ENCODE measurements at places on chromosomes 5 and 9. TPM values are rescaled to one million over a fixed set of nuclear protein-coding genes. Genes with fewer than 3 reads are reported as not detected.

The OXCT1 gene
- total RNA-seq = 47.1 TPM

The ALDOB gene
- total RNA-seq = not detected

DNA sequence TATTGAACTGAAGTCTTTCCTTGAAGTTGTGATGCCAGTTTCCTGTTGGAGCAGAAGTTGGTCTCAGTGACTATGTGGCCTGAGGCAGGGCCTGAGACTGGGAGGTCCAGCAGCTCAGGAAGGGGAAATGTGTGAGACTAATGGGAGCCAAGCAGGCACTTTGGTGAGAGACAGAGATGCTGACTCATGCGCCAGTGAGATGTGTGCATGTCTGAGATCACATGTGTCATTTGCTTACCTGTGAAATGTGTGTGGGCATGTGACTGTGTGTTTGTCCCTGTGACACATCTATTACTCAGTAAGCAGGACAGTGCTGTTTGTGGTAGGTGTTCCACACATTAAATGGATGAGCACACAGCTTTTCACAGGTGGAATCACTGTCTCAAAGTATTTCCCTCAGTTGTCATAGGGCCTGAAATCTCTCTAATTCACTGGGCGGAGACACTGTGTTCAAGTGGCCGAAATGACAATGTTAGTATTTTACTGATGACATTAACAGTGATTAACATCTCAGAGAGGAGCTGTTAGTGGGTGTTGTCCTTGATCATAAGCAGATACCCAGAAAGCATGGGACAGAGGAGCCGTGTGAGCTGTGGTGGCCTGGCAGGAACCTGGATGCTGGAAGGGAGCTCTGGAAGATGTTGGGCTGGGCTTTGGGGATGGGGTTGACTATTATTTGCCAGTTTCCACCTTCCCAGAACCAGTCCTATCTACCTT lies 7.4 kb downstream of the NPR2 start:
- H3K4me3 ChIP-seq = no peak overlapping the region
- H3K27me3 ChIP-seq = no peaks in the 10 kb centered on the region
- peak overlapping the region; percentile 50 for H3K27ac ChIP-seq
- peak; percentile 68 for DNase-seq

DNA sequence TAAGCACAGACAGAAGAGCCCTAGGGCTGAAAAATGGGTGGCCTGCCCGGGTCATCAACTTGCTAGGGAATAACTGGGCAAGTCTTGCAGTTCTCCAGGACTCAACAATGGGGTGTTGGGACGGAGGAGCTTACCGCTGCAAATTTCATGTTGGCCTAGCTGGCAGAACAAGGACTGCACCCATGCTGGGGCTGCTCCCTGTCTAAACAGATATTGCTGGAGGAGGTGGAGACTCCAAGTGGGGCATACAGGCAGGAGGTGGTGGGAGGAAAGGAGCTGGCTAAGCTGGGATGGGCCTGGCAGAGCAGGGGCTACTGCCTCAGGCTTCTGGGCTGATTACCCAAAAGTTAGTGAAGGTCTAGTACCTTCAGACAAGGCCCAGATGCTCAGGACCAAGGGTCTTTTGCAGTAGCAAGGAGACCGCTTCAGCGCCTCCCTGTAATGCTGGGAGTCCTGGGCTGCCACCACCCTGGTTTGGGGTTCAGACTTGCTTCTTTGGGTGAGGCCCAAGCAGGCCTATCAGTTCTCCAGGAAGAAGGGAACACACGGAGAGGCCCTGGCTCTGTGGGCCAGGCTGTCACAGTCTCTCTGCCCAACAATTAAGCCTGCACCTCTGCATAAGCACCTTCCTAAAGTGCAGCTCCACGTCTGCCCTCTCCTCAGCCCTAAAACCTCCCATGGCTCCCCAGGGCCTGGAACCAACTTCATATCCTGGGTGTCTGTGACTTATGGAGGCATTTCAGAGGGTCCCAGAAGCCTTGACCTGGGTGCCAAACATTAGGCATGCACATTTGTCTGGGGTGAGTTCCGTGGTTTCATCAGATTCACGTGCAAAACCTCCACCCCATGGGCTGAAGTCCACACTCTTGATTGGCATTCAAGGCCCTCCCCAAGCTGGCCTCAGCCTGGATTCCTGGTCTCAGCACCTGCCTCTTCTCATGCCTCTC lies 24.2 kb upstream of the KIF12 start:
- peaks cover 46% of the 10 kb centered on the region for H3K27me3 ChIP-seq
- peaks cover 6% of the 10 kb centered on the region for H3K36me3 ChIP-seq
- H3K4me3 ChIP-seq = no peak overlapping the region
- no peak for DNase-seq

The CMYA5 gene
- total RNA-seq = 0.61 TPM

- peaks cover 24% of the 10 kb centered on the region for H3K27me3 ChIP-seq
- no peak overlapping the region for H3K27ac ChIP-seq
- H3K36me3 ChIP-seq = no peaks in the 10 kb centered on the region
- no peaks in the 10 kb centered on the region for H3K4me1 ChIP-seq
Observed at GRCh38 chr9:134961331-134962064, 43.8 kb upstream of the FCN1 start.

- no peak for DNase-seq
- no peaks in the 10 kb centered on the region for H3K36me3 ChIP-seq
- H3K27ac ChIP-seq = no peak overlapping the region
Observed at GRCh38 chr5:167822241-167822640, 469.2 kb upstream of the WWC1 start.

GRCh38 chr5:152270096-152270495 lies 135.0 kb downstream of the NMUR2 start:
- no peaks in the 10 kb centered on the region for H3K36me3 ChIP-seq
- H3K4me3 ChIP-seq = no peak overlapping the region
- H3K4me1 ChIP-seq = peaks cover 6% of the 10 kb centered on the region

DNA sequence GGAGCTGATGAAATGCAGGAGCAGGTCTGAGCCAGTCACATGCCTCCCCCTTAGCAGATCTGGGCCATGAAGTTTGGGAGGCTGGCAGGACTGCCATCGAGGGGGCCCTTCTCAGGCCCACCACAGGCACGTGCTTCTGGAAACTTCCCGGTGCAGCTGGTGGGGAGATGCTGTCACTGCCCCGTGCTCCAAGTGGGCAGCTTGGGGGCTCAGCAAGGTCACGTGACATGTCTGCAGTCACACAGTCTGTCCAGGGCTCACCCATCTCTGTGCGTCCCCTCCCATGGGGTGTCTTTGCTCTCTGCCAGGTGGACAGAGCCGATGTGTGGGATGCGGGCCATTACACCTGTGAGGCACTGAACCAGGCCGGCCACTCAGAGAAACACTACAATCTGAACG lies 79.4 kb upstream of the ASS1 start:
- H3K27me3 ChIP-seq = peaks cover 21% of the 10 kb centered on the region
- no peaks in the 10 kb centered on the region for H3K36me3 ChIP-seq
- H3K4me1 ChIP-seq = peaks cover 12% of the 10 kb centered on the region
- DNase-seq = no peak
- no peak overlapping the region for H3K4me3 ChIP-seq

GRCh38 chr9:112009656-112010055 lies 113.0 kb downstream of the UGCG start:
- H3K4me3 ChIP-seq = no peak overlapping the region
- H3K27ac ChIP-seq = peak overlapping the region; percentile 47

GRCh38 chr5:136984772-136985446 lies 514.2 kb downstream of the SPOCK1 start:
- DNase-seq = no peak
- no peaks in the 10 kb centered on the region for H3K4me1 ChIP-seq
- H3K36me3 ChIP-seq = peaks cover 12% of the 10 kb centered on the region
- H3K27me3 ChIP-seq = no peaks in the 10 kb centered on the region
- H3K4me3 ChIP-seq = no peak overlapping the region

DNA sequence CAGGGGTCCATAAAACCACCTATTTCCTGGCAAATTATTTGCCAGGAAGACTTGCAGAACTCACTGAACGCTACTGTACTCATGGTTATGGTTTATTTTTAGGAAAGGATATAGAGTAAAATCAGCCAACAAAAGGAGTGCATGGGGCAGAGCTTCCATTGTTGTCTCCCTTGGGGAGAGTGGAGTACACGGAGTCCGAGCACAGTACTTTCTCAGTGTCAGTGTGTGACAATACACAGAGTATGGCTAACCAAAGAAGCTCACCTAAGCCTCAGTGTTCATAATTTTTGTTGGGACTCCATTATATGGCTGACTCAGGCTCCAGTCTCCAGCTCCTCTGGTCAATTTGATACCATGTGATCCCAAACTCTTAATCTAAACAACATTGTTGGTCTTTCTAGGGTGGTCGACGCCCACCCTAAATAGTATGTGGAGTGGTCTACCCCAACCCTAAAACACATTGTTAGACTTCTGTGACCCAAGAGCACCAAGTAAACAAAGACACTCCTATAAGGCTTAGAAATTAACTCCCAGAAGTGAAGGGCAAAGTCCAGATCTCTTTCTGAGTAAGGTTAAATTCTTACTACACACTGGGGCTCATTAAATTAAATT lies 74.9 kb downstream of the SLC44A1 start:
- H3K4me3 ChIP-seq = no peak overlapping the region
- H3K27me3 ChIP-seq = no peaks in the 10 kb centered on the region
- peaks cover 15% of the 10 kb centered on the region for H3K36me3 ChIP-seq
- no peak for DNase-seq
- no peak overlapping the region for H3K27ac ChIP-seq
- H3K4me1 ChIP-seq = no peaks in the 10 kb centered on the region

The LCN15 gene
- total RNA-seq = not detected

GRCh38 chr5:43729846-43730478 lies 127.0 kb downstream of the NNT start:
- H3K36me3 ChIP-seq = no peaks in the 10 kb centered on the region
- DNase-seq = peak; percentile 46
- no peak overlapping the region for H3K27ac ChIP-seq
- H3K4me3 ChIP-seq = no peak overlapping the region

DNA sequence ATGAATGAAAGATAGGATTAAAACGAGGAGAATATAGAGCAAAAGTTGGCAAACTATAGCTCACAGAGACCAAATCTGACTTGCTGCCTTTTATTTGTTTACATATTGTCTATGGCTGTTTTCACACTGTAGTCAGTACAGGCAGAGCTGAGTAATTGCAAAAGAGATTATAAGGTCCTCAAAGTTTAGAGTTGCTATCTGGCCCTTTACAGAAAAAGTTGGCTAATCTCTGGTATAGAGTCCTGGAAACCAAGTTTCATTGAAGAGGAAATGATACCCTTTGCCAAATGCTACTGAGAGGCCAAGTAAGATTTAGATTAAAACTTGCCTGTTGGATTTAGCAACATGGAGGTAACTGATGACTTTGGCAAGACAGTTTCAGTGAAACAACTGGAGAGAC lies 36.0 kb downstream of the LYRM7 start:
- H3K4me1 ChIP-seq = no peaks in the 10 kb centered on the region
- no peaks in the 10 kb centered on the region for H3K27me3 ChIP-seq
- H3K36me3 ChIP-seq = no peaks in the 10 kb centered on the region
- no peak for DNase-seq
- H3K4me3 ChIP-seq = no peak overlapping the region

DNA sequence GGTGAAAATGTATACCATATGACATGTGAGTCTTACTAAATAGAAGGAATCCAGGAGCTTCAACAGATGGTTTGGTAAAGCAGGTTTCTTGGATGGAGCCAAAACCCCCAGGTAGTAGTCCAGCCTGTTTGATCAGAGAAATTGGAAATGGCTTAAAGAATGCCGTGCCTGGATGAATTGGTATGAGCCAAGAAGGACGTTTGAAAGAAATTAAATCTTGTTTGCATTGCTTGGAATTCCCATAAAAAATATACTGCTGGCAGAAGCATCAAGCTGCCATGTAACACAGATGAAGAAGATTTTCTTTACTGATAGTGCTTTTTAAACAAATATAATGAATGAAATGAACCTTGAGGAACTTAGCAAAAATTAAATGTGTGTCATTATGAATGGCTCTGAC lies 176.3 kb downstream of the NPR3 start:
- no peaks in the 10 kb centered on the region for H3K4me1 ChIP-seq
- no peak overlapping the region for H3K27ac ChIP-seq
- no peak for DNase-seq
- no peaks in the 10 kb centered on the region for H3K36me3 ChIP-seq
- H3K27me3 ChIP-seq = no peaks in the 10 kb centered on the region

GRCh38 chr9:88889386-88889785 lies 101.9 kb upstream of the S1PR3 start:
- no peak overlapping the region for H3K27ac ChIP-seq
- no peaks in the 10 kb centered on the region for H3K27me3 ChIP-seq
- peaks cover 6% of the 10 kb centered on the region for H3K36me3 ChIP-seq
- no peaks in the 10 kb centered on the region for H3K4me1 ChIP-seq
- H3K4me3 ChIP-seq = no peak overlapping the region

DNA sequence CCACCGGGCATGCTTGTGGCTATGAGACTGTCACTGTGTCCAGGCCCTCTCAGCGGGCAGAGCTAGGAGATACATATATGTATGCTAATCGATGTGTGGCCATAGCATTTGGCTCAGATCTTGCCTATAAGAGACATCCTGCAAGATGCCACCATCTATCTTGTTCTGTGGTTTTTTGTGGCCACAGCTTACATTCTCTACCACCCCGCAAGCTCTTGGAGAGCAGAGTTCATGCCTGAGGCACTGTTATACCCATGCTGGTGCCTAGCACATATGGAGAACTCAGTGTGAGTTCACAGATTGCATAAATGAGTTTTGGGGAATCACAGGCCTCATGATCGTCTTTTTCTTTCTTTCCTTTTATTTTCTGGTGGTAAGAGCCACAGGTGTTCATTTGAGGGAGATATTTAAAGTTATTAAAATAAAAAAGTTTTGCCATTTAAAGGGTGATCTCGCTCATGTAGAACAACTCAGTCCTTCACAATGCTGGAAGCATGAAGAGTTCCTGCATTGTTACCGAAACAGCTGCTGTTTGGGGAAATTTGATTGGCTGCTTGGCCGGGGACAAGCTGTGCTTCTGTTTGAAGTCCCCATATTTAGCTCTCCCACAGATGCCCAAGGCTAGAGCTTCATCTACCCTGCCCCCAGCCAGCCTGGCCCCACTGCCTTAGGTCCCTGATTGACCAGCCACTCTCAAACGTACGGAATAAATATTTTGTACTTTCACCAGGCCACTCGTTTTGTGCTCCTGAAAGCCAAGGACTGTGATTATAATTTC lies 169.2 kb upstream of the MAP1B start:
- no peak overlapping the region for H3K27ac ChIP-seq
- H3K27me3 ChIP-seq = no peaks in the 10 kb centered on the region
- H3K4me3 ChIP-seq = no peak overlapping the region
- H3K36me3 ChIP-seq = no peaks in the 10 kb centered on the region
- DNase-seq = no peak

DNA sequence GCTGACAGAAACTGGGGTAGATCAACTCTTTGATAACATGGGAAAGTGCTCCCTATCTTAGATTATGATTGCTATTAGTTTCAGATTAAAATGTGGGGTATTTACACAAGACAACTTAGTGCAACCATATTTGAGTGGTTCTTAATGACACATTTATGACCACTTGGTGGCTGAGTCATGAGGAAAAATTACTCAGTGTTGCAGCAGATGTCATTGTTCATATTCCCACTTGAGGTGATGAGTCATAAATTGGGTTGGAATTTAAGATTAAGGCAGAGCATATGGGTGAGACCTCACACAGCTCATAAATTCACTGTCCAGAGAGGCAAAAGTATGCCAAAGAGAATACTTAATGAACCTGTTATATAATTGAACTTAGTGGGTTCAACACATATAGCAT lies 408.3 kb downstream of the DMRT2 start:
- H3K4me3 ChIP-seq = no peak overlapping the region
- no peaks in the 10 kb centered on the region for H3K36me3 ChIP-seq
- H3K4me1 ChIP-seq = peaks cover 22% of the 10 kb centered on the region
- peak; percentile 87 for DNase-seq
- no peaks in the 10 kb centered on the region for H3K27me3 ChIP-seq

- no peak overlapping the region for H3K4me3 ChIP-seq
- no peaks in the 10 kb centered on the region for H3K36me3 ChIP-seq
- peak; percentile 78 for DNase-seq
- peak overlapping the region; percentile 62 for H3K27ac ChIP-seq
- no peaks in the 10 kb centered on the region for H3K27me3 ChIP-seq
Observed at GRCh38 chr5:69512740-69513260, 20.2 kb downstream of the OCLN start.

All from MCF 10A (cell line).